ENCODE measurements at places on chromosomes 3 and 15.
A peak's percentile ranks its signal among the peaks of the same experiment; 100 is the strongest.

DNA sequence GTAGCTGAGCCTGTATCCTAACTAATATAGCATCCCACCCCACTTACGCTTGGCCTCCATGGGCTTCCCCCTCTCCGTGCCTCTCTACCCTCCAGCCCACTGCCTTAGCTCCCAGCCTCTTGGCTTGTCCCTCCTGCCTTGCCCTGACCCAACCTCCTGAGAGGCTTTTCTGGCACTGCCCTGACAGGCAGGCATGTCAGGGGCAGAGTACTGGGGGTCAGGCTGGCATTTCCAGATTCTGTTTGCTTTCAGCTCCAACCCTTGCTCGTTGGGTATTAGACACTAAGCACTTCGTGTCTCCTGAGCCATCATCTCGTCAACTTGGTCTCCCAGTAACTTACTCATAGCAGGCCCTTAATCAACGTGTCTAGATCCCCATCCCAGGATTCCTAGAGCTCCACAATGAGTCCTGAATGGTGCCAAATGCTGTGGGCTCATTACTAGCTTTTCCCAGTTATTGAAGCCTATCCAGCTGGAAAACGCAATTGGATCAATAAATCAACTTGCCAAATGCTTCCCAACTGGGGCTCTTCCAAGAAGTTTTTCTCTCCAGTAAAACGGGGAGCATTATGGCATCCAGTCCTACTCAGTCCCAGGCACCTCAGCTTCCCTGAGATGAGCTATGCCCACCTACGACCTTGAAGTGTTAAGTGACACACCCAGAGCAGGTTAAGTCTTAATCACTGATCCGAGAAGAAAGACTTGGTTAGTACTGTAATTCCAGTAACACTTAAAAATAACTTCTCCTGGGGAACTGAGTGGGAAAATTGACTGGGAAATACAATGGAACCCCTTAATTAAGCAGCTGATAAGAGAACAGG is 78.5 kb upstream of the DLG1 start:
- no peak for DNase-seq

GRCh38 chr3:13597661-13598060 is 48.7 kb downstream of the FBLN2 start:
- DNase-seq, result no peak

- DNase-seq, result no peak
Observed at GRCh38 chr3:160540551-160540950, 24.8 kb downstream of the KPNA4 start.

DNA sequence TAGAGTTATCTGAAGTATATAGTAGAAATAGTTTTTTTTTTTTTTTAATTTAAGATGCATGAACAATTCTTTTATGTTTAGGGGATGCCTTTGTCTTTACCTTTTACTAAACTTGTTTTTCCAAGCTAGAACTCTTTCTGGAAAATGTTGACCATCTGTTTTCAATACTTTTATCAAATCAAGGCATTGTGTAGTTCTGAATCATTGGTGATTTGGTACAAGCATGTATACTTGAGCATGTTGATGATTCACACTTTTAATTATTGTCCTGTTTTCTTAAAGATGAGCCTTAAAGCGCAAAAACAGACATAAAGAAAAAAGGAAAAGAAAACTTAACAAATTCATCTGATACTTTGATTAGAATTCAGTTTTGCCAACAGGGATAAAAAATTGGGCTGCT is 28.3 kb downstream of the PDCD6IP start:
- no peak for DNase-seq

GRCh38 chr3:62755285-62755684 is 119.9 kb downstream of the CADPS start:
- no peak for DNase-seq

DNA sequence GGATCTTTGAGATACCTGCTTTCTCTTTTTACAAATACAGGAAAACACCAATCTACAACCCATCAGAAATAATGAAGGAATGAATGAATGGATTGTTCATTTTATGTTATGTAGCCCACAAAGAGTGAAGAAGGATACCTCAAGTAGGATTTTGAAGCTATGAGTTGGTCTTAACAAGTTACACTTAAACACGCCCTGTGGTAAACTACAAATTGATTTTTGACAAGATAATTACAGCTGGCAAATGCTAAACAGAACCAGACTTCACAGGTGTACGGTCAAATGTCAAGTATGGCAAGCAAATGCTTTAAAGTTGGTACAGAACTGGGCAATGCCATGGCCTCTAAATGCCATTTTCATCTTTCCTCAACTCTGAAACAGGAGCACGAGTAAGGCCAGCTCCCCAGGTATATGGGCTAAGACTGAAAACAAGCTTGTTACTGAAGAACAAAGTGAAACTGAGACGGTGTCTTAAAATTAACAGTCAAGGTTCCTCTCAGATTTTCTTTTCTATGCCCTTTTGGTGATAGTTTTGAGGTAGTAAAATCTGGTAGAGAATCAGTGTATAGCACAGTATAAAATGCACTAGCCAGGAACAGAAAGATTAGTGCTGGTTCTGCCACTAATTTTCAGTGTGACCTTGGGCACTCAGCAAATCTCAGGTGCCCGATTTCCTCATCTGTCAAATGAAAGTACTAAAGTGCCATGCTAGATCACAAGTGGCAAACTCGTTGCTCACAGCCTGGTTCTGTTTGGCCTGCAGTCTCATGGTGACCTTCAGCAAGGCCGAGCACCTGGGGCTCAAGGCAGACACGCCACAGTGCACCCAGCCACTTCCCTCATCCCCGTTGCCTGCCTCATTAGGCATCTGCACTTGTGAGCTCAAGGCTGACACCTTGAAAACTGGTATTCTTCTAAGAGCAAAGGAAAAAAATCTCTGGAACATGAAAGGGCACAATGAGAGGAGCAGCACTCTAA is 9.5 kb downstream of the RUVBL1 start:
- DNase-seq, result no peak

GRCh38 chr3:116339441-116340028 is 105.8 kb downstream of the LSAMP start:
- DNase-seq, result peak; percentile 43

- DNase-seq, result no peak
Observed at GRCh38 chr3:115693868-115694267, 70.6 kb downstream of the GAP43 start.

GRCh38 chr3:137163241-137163871 is 205.6 kb downstream of the IL20RB start:
- DNase-seq, result no peak

GRCh38 chr3:41893977-41894376 is 67.9 kb downstream of the ULK4 start:
- DNase-seq, result no peak

GRCh38 chr15:78651930-78652615 is 11.1 kb upstream of the CHRNB4 start:
- no peak for DNase-seq

DNA sequence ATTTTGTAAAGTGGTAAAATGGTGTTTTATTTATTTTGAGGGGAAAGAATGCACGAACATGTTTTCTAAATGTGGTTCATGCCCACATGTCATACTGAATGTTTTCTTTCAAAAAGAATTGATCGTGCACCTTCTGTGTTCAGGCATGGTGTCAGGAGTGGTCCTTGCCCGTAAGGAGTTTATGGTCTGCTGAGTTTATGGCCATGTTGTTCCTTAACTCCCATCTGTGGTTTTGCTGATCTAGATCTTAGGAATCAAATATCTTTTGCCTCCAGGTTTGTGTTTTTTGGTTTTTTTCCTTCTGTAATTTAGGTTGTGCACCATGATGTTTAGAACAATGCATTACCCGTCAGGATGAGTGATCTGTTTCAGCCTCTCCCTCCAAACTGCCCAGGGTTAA is 304.4 kb upstream of the NR2E3 start:
- DNase-seq, result no peak

DNA sequence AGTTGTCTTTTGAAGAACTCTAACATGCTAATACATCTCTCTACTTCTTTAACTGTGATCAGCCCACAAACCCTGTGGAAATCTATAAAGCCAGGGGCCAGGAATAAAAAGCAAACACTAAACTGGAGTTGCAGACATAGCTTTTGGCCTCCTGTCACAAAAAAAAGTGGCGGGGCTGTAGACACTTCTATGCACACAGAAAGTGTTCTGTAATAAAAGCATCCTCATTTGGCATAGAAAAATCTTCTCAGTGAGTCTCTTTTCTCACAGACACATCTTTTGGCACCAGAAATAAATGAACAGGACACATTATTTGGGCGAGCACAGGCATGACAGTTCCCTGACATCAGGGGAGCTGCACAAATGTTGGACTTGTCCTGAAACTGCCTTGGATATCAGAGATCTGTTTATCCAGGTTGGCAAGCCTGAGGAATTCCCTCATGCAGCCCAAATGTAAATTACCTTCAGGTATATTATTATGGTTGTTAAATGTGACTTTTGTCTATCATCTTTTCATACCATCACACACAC is 355.4 kb downstream of the FGF12 start:
- DNase-seq, result no peak

DNA sequence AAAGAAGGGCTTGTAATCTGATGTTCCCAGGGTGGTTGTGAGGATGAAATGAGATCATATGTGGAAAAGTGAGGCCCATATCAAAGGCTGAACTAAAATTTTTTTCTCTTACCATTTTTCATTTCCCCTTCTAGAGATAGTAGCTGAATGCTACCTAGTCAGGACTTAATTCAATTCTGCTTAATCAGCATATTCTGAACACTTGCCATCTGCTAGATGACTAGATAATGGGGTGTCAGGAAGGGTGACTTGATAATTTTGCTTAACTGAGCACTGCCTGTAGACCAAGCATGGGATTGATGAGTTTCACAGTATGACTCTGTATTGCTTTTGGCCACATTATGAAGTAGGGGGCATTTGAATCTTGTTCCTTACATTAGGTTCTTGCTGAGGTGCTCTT is 136.2 kb downstream of the CHST2 start:
- DNase-seq, result no peak

- DNase-seq, result no peak
Observed at GRCh38 chr15:87609474-87609873, 647.1 kb downstream of the NTRK3 start.

- no peak for DNase-seq
Observed at GRCh38 chr15:101328001-101328400, 33.0 kb upstream of the SNRPA1 start.

GRCh38 chr15:41940441-41940857 is 31.9 kb downstream of the EHD4 start:
- DNase-seq, result peak; percentile 57

GRCh38 chr15:101242160-101242998 is 9.5 kb downstream of the CHSY1 start:
- DNase-seq, result no peak

- no peak for DNase-seq
Observed at GRCh38 chr3:58800940-58801339, 134.4 kb upstream of the FAM3D start.

GRCh38 chr3:144052275-144052674 is 80.7 kb downstream of the DIPK2A start:
- DNase-seq, result no peak

DNA sequence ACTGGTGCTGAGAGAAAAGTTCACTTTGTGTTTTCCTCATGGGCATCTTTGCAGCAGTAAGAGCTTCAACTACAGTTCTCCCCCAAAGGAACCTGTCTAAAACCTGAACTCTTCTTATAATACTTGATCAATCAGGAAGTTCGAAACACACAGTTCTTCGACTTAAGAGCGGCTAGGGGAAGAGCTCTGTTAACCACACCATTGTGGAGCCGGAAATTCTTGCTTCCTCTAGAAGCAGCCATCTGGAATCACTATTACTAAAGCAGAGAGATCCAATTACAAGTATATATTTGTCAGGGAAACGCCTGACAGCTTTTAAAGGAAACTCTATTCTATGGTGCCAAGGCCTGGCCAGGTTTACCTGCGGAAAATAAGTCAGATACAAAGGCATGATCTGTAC is 337.3 kb upstream of the CBLB start:
- peak; percentile 38 for DNase-seq

GRCh38 chr3:112456147-112456546 is 43.1 kb downstream of the BTLA start:
- DNase-seq, result no peak
